ENCODE measurements at places on chromosomes 12 and 14.
A peak's percentile ranks its signal among the peaks of the same experiment; 100 is the strongest.

DNA sequence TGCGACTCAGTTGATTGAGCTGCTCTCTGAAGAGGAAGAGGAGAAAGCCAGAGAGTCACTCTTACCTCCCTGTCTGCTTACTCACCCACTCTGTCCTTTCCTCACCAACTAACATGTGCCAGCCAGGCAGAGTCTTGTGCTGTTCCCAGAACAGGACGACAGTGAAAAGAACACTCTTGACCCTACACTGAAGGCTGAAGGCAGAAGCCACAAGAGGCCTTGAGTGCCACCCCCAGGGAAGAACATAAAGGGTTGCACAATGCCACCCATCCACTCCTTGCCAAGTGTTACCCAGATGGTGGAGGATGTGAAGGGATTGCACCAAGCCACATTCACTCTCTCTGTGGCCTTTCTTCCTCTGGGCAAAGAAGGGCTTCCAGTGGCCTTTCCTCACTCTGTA lies 12.8 kb downstream of the ABHD4 start:
- no peak for DNase-seq

GRCh38 chr14:72898448-72898847 lies 4.5 kb upstream of the DPF3 start:
- DNase-seq = no peak

DNA sequence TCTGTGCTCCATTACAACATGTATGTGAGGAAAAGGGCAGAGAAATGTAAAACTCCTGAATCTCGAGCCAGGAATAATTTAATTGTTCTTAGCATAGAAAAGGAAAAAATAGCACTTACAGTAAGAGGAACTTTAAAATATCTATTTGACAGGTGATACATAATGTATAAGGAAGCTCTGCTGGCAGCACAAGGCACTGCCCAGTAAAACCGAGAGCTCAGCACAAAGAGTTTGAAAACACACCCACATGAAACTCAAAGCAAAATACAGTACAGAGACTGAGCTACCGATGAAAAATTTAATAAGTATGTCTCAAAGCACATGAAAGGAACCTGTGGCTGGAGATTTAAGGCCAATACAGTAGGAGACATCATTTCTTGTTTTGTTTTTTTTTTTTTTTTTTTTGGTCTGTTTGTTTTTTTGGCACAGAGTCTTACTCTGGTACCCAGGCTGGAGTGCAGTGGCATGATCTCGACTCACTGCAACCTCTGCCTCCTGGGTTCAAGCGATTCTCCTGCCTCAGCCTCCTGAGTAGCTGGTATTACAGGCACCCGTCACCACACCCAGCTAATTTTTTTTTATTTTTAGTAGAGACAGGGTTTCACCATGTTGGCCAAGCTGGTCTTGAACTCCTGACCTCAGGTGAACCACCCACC lies 19.2 kb downstream of the CLIP1 start:
- no peak for DNase-seq

DNA sequence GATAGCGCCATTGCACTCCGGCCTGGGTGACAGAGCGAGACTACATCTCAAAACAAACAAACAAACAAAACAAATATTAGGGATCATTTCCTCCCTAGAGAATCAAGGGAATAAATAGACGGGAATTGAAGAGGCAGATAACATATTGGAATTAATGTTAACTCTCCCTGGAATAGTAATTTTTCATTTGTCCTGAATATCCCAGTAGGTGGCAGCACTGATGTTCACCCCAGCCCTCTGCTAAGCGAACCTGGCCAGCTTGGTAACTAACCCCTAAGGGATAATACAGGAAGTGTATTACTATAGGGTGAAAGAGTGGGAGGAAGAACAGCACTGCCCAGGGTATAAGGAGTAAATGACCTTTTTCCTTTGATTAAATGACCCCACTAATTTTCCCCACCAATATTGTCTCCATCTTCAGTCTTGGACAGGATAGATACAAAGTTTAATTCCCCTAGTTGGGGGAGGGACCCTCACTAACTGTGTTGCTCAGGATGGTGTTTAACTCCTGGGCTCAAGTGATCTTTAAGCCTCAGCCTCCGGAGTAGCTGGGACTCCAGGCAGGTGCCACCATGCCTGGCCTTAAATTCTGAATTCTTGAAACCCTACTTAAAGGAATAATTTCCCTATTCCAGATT lies 40.5 kb downstream of the SLC2A14 start:
- no peak for DNase-seq

- DNase-seq = no peak
Measured at GRCh38 chr14:82134411-82134810, 600.8 kb upstream of the SEL1L start.

- peak; percentile 9 for DNase-seq
Measured at GRCh38 chr14:68703093-68703492, 89.8 kb downstream of the ZFP36L1 start.

DNA sequence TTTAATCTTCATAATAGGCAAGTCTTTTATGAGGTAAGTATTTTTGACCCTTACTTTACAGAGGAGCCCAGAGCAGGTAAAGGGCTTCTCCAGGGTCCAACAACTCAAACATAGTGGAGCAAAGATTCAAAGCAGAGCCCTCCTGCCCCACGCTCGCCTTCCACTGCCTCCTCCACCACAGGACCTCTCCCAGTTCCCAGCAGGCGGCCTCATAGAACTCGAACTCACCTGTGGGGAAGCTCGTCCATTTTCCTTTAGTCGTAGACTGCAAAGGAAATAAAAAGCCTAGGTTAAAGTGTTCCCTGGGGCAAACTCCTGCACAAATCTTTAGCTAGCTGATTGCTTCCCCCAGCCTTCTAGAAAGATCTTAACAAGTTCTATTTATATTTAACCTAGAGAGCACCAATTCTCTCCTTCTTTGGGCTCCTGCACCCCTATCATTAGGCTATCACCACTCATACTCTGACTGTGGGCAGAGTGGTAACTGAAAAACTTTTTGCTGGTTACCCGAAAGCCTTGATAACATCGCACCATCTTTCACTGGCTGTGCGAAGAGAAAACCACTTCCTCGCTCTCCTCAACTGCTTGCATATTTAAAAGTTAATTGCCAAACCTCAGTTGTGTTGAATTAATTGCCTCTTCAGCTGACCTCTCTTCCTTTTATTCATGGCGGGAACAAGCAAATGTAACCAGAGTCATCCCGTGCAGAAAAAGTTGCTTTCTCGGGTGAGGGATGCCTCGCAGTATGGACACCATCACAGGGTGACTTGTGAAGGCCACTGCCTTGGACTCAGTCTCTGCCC lies 299.6 kb downstream of the DPF3 start:
- DNase-seq = no peak

DNA sequence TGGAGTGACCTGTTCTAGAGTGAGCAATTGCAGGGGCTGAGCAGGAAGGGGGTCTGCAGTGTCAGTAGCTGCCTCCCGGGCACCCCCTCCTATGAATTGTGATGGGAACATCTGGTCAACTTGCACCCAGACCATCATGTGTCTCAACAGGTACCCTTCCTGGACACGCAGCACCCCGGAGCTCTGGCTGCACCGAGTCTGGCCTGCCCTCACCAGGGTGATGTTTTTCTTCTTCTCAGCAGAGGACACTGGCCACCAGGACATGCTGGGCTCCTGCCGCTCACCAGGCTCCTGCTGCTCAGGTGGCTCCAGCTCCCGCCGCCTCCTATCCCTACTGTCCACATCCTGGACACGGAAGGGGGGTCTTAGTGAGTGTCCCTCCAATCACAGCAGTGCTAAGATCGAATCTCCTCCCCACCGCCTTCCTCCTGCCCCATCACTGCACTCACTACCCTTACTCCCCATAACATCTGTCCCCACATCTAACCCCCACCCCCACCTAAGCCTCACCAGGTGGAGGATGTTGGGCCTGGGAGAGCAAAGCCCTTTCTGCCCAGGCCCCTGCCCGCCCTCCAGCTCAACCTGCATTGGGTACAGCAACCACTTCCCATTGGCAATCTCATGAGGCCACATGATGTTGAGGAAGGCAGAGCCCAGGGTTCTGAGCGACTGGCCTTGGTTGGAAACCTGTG lies 14.9 kb downstream of the ITGA7 start:
- no peak for DNase-seq

- DNase-seq = peak; percentile 46
Measured at GRCh38 chr12:120249875-120250795, 15.4 kb downstream of the PXN start.

DNA sequence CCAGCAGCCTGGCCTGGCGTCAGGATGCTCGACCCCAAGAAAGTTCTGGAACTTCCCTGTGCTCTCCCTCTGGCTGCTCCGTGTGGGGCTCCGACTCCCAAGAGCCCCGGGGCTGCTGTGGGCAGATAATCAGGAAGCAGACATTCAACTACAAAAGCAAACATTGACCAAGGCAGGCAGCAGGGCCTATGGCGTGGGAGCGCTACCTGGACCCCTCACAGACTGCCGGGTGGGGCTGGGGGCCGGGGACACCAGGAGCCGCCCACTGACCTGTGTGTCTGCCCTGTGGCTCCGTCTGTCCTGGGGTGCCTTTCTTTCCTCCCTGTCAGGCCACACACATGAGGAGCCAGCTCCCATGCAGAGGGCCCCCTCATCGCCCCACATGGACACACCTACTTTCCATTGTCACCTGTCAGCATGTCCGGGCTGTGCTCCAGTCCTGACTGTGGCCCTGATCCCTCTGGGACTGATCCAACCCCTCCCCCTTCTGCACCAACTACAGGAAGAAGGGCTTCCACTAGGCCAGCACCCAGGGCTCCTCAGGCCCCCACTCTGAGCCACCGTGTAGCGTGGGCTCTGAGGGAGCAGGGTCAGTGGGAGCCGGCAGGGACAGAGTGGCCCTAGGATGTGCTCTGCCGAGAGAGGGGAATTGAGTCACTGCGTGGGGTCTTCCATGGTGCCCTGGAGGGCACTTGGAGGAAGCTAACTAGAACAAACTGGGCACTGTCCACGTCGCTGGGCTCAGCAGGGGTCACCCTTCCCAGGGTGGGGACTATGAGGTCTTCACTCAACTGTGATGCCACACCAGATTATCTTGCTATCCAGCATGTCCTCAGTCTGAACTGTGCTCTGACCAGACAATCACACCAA lies 215.4 kb upstream of the C14orf180 start:
- no peak for DNase-seq

- DNase-seq = no peak
Measured at GRCh38 chr14:102829016-102829548, 51.8 kb downstream of the TRAF3 start.

GRCh38 chr12:52601671-52602070 lies 408 bp upstream of the KRT72 start:
- DNase-seq = no peak

DNA sequence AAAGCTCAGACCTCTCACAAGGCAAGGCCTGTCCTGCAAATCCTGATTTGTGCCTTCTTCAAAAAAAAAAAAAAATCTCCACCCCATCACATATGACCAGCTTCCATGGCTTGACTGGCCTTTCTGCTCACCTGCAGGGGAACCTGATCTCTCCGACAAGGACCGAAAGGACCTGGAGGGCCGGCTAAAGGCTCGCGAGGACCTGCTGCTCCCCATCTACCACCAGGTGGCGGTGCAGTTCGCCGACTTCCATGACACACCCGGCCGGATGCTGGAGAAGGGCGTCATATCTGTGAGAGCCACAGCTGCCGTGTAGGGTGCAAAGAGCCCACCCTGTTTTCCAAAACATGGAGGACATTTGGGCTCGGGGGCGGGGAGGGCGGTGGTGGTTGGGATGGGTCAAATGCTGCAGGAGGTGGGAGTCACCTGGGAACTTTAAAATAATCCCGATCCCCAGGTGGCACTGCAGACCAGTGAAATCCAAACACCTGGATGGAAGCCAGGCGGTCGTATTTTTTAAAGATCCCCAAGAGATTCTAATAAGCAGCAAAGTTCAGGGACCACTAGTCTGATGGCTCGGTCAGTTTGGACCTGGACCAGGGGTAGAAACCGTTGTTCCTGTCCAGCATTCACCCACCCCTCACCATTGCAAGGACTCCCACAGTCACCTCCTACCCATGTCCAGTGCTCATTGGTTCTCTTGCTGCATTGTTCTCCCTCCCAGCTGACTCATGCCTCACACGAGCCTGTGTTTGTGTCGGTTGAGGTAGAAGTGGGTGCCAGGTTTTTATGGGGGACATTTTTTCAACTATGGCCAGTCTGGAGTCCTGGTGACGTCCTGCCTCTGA lies 44.8 kb downstream of the FOXN4 start:
- peak; percentile 28 for DNase-seq

GRCh38 chr14:90846511-90846910 lies 30.3 kb upstream of the TTC7B start:
- DNase-seq = no peak

GRCh38 chr12:58415716-58416115 lies 474.3 kb downstream of the ATP23 start:
- no peak for DNase-seq

GRCh38 chr12:69469854-69470188 lies 367 bp upstream of the FRS2 start:
- DNase-seq = no peak

DNA sequence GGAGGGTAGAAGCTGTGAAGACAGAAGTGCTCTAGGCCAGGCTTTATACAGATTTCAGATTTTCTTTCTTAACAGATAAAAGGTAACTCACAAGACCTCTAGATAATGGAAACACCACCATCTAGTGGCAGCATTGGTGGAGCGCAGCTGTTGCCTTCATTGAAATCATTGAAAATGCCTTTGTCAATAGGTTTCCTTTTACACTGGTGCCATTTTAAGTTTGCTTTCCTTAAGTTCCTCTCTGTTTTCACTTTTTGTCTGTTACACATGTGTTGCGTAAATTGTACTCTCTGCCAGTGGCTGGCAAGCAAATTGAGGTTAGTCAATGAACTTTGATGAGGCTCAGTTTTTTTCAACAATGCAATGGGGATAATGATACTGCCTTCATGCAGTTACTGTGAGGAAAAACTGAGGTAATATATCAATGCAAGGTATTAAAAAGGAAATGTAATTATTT lies 31.1 kb downstream of the ALDH1L2 start:
- peak; percentile 69 for DNase-seq

- no peak for DNase-seq
Measured at GRCh38 chr12:2298556-2299200, 245.9 kb downstream of the CACNA1C start.

DNA sequence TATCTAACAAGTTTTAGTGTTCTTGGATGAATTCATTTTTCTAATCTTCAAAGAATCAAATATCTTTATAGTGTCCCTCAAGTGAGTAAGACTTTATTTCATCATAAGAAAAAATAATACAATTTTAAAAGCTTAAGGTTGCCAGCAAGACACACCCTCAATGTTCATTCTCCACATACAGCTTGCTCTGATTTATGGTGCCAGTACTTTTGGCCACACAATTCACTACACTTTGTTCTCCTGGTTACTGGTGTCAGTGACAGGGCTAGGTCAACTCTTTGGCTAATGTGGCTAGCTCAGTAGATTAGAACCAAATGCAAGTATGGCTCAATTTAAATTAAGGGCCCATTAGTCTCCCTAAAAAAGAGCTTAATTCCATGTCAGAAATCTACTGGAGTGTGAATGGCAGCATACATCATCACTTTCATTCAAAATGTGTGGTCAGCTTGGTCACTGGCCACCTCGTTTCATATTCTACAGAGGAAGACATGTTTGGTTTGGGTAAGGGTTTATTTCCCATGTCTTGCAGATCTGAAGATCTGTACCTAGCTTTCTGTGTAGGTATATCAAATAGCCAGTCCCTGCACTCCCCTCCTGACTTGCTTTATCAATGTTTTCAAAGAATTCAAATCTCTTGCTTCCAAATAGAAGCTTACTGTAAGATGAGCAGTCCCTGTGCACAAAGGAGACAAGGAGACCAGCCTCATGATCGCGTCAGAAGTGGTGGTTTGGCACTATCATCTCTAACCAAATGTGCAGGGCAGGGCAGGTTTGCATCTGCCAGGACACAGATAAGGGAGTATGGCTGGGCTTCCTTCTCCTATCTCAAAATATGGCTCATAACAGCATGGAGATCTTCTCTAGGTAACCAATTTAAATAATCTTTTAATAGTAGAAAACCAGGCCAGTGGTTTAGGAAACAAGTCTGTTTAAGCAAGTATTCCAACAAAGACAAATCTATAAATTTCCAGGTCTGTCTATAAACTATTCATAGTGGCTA lies 31.3 kb downstream of the HECTD4 start:
- DNase-seq = no peak

Measured in stimulated activated CD4-positive, alpha-beta T cell treated with anti-CD3 and anti-CD28 coated beads, Interleukin-4, amount 100 ng/mL, for 4 hours (primary cell).